ENCODE measurements at places on chromosomes 13 and 19.
A peak's percentile ranks its signal among the peaks of the same experiment; 100 is the strongest.

DNA sequence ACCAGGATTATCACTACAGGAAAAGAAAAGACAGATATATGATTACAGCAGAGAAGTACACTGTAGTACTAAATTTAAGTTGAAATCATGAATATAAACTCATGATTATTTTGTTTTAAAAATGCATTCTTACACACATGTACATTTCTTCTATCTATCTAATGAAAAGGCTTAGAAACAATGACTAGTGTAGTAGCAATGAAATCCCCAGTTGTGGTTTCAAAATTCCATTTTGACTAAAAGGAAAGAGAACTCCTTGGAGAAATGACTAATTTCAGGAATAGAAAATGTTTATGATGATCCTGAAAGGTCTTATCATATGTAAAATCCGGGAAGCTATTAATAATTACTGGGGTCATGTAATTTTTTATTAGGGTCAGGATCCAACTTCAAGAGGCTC lies 195.0 kb upstream of the STARD13 start:
- no peak for DNase-seq

GRCh38 chr19:56842412-56842811 lies 1.9 kb upstream of the PEG3 start:
- no peak for DNase-seq

- no peak for DNase-seq
Observed at GRCh38 chr13:46580362-46580839, 27.4 kb downstream of the LRCH1 start.

GRCh38 chr13:61253105-61253877 lies 162.4 kb downstream of the PCDH20 start:
- no peak for DNase-seq

DNA sequence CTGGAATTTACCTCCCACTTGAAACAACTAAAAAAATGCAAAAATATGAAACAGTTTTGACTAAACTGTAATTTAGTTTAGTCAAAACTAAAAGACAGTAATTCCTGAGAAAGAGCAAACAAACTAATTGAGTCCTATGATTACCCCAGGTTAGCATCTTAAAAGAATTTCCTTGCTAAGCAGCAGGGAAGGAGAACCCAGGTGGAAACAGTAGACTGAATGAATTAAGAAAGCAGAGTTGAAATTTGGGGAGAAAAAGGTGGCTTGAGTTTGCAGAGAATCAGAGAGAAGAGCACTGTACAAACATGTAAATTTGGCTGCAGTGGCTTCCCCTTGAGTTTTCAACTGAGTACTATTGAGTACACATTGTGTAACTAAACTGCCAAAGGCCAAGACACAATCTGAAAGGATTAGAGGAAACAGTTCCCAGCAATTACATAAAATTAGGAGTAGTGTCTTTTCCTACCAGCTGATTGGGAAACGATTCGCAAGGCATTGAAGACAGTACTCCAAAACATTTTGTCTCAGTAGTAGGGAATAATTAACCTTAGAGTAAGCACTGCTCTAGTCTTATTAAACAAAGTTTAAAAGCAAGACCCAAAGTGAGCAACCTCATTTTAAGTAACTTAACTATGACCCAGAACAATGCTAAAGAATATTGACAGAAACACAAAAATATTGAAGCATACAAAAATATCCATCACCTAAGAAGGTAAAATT lies 820.5 kb downstream of the DACH1 start:
- no peak for DNase-seq

GRCh38 chr19:47813304-47813994 lies 8.3 kb upstream of the CRX start:
- peak; percentile 29 for DNase-seq

DNA sequence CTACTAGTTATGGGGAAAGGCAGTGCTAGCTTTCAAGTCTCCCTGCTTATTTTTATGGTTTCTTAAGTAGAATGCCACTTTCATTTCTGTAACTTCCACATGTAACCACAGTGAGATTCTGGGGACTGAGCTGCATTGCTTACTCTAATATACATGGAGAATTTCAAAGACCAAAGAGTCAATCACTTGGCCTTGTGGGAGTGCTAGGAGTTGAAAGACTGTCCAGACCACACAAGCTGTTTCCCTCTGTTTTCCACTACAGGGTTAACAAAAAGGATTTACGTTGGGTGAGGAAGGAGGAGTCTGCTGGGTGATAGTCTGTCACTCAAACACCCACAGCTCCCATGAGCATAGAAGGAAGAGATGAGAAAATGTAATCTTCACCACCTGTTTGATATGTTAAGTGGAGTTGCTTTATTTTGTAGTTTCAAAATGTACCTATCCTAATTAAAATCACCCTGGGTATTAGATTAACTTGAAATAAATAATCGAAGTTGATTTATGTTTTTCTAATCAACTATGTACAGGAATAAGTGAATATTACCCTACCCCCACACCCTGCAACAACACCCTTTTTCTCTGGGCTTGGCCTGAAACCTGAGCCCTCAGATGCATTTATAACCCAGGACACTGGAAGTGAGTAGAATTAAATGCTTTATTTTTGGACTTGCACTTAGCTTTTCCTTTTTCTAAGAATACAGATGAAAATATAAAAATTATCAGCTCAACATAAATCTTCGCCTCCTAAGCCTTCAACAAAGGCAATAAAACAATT lies 225.8 kb upstream of the SLC10A2 start:
- no peak for DNase-seq

- DNase-seq = no peak
Observed at GRCh38 chr19:34493038-34493648, 11.6 kb downstream of the WTIP start.

DNA sequence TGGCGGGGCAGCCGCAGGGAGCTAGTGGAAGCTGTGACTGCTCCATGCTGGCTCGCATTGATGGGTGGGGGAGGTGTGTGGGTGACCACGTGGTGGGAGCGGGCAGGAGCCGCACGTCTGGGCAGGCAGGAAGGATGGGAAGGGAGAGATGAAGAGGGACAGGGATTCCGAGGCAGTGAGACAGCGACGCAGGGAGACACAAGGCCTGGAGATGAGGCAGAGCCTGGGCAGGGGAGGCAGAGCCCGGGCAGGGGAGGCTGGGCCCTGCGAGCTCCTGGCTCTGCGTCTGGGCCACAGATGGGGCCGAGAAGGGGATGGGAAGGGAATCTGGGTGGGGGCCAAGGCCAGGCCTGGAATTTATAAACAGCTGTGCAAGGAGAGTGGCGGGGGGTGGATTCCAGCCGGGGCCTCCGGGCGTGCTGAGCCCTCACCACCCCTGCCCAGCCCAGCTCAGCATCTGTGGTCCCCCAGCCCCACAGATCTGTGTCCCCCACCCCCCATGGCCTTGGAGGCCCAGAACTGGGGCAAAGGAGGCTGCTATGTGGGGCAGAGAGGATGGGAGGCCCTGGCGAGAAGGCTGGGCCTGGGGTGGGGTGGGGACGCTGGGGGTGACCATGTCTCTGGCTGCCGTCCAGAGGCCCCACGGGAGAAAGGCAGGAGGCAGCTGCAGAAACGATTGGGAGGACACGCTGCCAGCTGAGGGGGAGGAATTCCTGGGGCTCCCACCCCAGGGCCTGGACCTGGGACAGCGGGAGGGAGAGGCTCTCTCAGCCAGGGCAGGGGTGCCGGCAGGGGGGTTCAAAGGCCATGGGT lies 6.0 kb downstream of the EHD2 start:
- peak; percentile 98 for DNase-seq

DNA sequence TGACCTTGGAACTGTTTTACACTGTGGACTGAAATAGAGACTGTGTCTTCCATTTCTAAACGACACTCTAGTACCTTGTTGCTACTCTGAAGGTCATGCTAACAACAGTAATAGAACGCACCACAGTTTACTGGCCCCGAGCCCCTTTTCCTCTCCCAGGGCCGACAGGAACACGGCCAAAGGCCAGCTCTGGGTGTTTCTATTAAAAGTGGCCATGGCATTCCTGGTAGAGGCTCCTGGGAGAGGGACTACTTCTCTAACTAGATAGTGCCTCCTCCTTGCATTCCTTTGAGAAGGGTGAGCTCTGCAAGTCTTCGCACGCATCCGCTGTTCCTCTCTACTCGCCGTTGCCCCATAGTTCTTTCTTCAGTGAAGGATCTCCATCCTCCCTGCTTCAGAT lies 18.7 kb upstream of the SIAH3 start:
- DNase-seq = no peak

DNA sequence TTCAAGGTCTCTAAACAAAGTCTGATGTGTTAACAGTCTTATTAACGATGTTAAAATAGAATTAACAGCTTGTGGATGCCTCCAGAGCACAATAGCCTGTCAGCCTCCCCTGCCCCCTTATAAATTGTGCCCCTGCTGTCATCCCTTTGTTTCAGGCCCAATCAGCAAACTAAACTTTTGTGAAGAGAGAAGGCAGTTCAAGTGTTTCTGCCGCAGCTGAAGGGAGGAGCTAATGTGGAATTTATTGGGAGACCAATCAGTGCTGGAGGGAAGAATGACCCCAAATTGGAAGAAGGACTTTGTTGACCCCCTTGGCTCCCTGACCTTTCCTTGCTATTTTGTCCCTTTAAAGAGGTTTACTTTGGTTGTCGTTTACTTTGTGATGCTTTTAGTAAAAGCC lies 160.5 kb downstream of the TM9SF2 start:
- no peak for DNase-seq

GRCh38 chr13:26557393-26558073 lies at the start of gene WASF3:
Gene WASF3 (plus strand): TSS chr13:26557683. CDS start chr13:26642271, 84,588 bp downstream.
- peak; percentile 86 for DNase-seq

DNA sequence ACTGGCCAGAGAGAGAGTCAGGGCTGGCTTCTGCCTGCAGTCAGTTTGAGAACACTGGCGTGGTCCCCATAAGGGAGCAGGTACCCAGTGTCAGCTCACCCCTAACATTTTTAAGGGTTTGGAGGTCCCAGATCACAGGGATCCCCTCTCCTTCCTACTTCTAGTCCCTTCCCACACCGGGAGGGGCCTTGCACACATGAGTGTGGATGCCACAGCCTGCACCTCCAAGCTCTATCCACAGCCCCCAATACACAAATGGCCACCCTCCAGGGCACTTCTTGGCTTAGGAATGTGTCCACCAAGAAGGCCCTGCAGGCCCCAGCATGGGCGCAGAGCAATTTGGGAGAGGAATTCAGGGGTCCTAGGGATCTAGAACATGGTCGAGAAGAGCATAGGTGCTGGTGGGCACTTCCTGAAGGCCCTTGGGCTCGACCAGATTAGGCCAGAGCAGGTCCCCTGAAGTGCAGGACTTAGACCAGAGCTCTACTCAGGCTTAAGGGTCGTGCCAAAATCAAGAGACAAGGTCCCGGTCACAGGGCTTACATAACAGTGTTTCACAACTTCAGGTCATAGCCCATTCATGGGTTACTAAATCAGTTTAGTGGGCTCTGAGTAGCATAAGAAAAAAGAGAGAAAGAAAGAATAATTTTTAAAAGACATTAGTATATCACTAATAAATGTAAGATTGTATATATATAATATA lies 16.0 kb downstream of the FXYD5 start:
- no peak for DNase-seq

- no peak for DNase-seq
Observed at GRCh38 chr13:30619731-30620130, 2.0 kb downstream of the USPL1 start.

DNA sequence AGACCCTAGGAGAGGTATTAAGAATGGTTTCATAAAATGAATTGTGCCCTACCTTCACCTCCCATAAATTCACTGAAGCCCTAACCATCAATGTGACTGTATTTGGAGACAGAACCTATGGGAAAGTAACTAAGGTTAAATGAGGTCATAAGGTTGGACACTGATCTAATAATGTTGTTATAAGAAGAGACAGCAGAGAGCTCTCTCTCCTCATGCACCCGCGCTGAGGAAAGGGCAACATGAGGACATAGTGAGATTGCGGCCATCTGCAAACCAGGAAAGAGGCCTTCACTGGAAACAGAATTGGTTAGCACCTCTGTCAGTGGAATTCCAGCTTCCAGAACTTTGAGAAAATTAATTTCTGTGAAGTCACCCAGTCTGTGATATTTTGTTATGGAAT lies 1396.1 kb upstream of the MIR17HG start:
- no peak for DNase-seq

DNA sequence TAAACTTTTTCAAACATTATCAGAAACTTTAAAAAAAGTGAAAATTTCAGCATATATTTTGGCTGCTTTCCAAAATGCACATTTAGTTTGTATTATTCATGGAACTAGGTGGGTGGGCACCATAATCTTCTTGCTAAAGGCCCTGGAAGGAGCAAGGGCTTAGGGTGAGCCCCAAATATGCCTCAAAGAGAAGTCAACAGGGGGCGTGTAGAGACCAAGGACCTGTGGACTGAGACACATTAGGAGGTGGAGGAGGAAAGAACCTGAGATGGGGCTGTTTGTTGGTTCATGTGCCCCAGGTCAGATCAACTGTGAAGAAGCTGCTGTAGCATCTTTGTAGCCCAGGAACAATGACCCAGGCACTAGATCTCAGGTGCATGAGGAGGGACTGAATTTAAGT lies 79.6 kb upstream of the OLFM4 start:
- no peak for DNase-seq

DNA sequence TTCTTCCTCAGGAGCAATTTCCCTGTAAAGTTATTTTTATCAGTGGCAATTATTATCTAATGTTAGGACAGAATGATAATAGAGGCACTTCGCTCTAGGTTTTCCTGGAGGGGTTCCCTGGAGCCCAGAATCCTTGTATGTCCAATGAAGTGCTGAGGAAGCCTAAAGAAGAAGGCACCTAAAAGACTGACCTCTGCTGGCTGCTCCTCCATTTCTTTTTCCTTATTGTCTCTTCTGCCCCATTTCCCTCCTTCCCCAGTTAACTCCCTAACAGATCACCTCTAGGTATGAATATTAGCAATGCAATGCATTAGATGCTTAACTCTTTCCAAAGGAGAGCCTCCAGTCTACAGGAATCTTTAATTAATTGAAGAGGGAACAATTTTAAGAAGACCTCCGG lies 985.4 kb downstream of the DIAPH3 start:
- DNase-seq = no peak

DNA sequence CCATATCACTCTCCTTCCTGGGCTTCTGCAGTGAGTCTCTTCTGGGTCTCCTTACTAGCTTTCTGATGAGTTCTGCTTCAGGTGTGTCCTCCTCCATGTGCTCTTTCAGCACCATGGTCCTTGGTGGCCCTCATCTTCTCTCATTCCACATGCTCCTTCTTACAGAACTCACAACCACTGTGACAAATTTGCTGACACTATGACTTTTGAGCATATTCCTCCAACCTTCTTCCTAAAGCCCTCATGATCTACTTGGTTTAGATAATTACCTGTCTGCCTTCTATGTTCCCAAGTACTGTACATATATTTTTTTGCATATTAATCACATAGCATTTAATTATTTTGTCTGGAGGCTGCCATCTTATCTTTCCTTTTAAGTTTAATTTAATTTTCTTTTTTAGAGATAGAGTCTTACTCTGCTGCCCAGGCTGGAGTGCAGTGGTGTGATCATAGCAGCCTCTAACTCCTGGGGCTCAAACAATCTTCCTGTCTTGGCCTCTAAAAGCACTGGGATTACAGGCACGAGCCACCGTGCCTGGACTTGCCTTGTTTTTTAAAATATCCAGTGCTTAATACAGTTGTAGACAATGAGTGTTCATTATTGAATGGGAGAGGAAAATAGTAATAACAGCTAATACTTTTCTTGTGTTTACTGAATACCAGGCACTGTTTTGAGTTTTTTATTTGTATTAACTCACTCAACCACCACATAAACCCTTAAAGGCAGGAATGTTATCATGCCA lies 23.5 kb upstream of the FAM216B start:
- no peak for DNase-seq

All from fibroblast of the conjunctiva (primary cell).